Activated CD8-positive, alpha-beta memory T cell treated with anti-CD3 and anti-CD28 coated beads, Interleukin-2, amount 10 ng/mL, durations not matched to agents 7 days and 5 days (primary cell): ENCODE measurements at places on chromosomes 4 and X. TPM values are rescaled to one million over a fixed set of nuclear protein-coding genes. Genes with fewer than 3 reads are reported as not detected.

Gene SHOX
- total RNA-seq: not detected

Gene SLITRK2
- total RNA-seq: not detected

Gene PCDH7
- not detected for total RNA-seq

Gene PIR
- total RNA-seq: 7.0 TPM

Gene STOX2
- not detected for total RNA-seq

Gene STBD1
- 0.52 TPM for total RNA-seq

Gene GJB1
- total RNA-seq: not detected

Gene PCDH10
- not detected for total RNA-seq

Gene HPSE
- 19.6 TPM for total RNA-seq

Gene TBX22
- total RNA-seq: not detected

Gene CWH43
- not detected for total RNA-seq

Gene MAGEA1
- total RNA-seq: not detected

Gene TENM3
- not detected for total RNA-seq

Gene MMRN1
- total RNA-seq: 0.23 TPM

Gene COL4A6
- total RNA-seq: not detected

Gene CSAG3
- 1.4 TPM for total RNA-seq

Gene CCNB3
- total RNA-seq: 0.49 TPM

Gene GPR34
- 1.3 TPM for total RNA-seq

Gene ARHGAP10
- total RNA-seq: 12.1 TPM

Gene LDB2
- not detected for total RNA-seq

Gene MSANTD1
- 0.73 TPM for total RNA-seq

Gene RASSF6
- not detected for total RNA-seq

Gene CXCL1
- not detected for total RNA-seq

Gene RAI2
- total RNA-seq: not detected
